KG1 (cell line): ENCODE measurements at places on chromosomes 6 and 20.
A peak's percentile ranks its signal among the peaks of the same experiment; 100 is the strongest.

DNA sequence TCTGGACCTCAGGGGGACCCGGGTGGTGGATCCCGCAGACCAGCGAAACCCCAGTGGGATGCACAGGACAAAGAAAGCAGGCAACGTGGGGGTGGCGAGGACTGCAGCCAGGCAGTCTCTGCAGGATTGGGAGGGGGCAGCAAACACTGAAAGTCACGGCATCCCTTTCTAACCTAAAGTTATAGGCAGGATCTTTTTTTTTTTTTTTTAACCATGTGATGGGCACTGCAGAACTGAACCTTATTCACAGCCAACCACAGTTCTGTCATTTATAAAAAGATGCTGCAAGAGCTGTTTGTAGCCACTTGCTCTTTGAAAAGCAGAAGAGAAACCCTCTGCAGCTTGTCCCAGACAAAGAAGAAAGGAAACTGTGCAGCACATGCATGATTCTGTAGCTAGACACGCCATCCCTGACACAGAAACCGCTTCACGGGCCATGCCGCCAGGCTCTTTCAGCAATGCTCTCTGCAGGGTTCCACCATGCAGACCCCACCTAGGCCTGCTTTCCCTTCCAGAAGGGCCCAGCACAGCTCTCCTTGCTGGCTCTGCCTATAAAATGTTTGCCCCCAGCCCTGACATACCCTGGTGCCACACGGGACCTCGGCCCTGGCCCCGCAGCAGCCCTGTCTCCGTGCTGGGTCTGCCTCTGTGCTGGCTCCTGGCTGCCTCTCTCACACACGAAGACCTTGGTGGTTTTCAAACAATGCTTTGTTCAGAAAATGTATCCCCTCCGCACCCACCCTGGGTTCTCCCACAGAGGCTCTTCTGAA lies 70.8 kb downstream of the PYGB start:
- no peak for DNase-seq

DNA sequence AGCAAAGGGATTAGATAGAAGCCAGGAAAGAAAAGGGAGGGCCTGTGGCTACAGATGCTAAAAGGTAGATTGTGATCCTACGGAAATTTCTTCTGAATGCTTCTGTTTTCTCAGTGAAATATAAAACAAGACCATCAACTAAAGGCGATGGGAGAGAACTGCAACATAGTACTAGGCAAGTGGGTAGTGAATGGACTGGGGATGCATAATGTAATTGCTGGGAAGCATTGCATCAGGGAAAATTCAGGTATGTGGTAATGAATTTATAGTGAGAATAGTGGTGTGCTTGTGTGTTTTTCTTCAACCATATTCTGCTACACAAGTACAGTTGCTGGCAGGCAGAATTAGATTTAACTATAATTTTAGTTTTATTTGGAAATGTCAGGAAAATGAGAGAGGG lies 156.6 kb downstream of the OPN5 start:
- DNase-seq: no peak

DNA sequence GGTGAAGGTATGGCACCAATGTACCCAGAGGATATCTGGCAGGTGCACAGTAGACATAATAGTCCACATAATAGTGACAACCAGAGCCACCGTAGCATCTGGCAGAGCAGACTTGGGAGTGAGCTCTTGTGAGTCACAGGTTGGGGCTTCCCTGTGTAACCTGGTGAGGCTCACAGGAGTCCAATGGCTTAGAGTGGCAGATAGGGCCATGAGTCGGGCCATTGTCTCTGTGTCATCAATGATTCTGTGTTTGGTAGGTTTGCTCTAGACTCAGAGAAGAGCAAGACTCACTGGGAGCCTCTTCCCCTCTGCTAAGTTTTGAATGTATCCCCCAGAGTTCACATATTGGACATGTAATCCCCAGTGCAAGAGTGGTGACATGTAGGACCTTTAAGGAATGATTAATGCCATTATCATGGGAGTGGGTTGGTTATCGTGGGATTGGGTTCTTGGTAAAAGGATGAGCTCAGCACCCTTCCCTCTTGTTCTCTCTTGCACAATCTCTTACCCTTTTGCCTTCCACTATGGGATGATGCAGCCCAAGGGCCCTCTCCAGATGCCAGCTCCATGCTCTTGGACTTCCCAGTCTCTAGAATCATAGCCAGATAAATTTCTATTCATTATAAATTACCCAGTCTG lies 22.6 kb upstream of the SIRPA start:
- no peak for DNase-seq

- no peak for DNase-seq
These were observed 437.3 kb downstream of the DHX35 start for GRCh38 chr20:39399463-39399862.

DNA sequence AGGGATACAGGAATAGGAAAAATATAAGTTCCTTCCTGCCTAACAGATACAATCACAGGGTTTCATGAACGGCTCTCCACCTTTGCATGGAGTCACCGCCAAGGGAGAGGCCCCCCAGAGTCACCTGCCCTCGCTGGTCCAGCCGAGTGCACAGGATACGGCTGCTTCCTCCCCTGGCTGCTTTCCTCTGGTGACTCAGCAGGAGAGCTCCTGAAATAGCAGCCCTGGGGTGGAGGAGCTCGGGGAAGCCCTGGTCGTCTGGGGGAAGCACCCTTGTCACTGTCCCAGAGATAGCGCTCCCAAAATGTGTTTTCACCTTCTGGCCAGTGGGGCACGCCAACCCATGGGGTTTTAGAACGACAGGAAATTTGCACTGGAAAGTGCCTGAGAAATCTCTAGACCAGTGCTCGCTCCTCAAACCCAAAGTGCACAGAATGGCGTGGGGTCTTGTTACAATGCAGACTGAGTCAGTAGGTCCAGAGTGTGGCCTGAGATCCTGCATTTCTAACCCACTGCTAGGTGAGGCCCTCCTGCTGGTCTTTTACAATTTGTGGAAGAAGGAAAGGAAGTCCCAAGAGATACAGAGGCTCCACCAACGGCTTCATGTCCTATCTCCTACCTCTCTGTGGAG lies 35.9 kb upstream of the FAM50B start:
- DNase-seq: peak; percentile 18

GRCh38 chr20:4569865-4570264 lies 151.8 kb upstream of the PRND start:
- DNase-seq: no peak

DNA sequence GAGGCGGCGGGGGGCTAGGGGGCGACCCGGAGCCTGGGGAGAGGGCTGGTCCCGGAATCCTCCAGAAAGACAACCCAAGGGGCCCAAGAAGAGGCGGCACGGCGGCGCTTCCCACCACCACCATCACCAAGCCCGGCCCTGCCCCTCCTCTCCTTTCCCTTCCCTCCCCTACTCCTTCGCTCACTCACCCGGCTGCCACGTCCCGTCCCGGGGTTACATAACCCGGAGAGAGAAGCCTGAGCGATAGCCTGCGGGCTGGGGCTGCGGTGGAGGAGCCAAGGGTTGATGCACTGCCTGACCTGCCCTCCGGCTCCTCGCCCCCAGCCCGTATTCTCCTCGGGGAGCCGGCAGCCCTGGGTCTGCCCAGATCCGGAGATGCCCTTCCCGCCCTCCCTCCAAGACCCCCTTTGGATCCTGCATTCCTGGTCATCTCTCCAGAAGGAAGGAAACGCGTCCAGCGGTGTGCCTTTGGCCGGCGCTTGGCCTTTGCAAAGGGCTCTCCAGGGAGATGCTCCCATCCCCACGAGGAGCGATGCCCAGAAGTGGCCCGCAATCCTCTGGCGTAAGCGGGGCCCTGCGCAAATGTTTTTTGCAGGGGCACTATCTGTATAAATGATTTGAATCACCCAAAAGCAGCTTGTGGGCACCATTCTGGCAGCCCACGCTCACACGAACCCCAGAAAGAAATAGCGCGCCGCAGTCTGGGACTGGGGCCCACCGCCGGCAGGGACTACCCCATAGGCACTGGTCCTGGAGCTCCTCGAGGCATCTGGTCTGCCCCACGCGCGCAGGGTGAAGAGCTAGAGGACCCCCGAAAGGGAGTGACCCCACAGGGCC lies 4.6 kb upstream of the CPXM1 start:
- DNase-seq: no peak
